ENCODE measurements at places on chromosomes 1 and 21.

DNA sequence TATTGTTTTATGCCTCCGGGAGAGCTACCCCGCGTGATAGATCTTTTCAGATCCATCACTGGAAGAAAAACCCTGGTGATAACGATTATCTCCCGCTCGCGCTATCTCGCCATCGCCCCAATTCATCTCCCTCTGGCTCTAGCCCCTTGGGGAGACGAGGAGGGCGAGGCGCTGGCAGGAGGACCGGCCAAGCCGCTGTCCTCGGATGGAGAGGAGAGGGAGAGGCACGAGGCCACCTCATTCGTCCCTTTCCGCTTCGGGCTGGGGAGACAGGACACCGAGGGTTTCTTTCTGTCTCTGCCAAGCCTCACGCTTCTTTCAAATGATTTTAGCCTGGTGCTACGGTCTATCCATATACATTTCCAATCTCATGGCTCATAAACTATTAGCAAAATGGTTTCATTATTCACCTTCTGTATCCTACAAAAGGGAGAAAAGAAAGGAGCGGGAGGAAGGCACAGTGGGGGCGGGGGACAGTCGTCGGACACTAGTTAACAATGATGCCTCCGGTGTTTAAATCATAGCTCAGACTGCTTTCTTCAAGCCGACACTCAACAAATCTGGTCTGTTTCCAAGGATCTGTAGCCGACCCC is 415.0 kb upstream of the ESRRG start:
- no peak for DNase-seq

DNA sequence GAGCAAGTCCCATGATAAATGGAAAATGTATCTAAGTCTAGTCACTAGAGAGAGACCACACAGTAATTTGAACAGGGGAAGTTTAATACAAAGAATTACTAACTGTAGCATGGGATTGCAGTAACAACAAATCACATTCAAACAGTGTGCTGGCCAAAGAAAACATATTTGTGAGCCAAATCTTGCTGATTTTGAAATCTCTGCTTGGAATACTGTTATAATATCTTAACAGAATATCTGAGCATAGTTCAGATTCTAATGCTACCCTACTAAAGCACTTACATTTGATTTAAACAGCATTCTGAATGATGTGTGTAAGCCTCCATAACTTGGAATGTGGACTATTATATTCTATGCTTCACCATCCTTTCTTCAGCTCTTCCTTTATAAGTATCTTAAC is 270.0 kb upstream of the BRINP3 start:
- no peak for DNase-seq

DNA sequence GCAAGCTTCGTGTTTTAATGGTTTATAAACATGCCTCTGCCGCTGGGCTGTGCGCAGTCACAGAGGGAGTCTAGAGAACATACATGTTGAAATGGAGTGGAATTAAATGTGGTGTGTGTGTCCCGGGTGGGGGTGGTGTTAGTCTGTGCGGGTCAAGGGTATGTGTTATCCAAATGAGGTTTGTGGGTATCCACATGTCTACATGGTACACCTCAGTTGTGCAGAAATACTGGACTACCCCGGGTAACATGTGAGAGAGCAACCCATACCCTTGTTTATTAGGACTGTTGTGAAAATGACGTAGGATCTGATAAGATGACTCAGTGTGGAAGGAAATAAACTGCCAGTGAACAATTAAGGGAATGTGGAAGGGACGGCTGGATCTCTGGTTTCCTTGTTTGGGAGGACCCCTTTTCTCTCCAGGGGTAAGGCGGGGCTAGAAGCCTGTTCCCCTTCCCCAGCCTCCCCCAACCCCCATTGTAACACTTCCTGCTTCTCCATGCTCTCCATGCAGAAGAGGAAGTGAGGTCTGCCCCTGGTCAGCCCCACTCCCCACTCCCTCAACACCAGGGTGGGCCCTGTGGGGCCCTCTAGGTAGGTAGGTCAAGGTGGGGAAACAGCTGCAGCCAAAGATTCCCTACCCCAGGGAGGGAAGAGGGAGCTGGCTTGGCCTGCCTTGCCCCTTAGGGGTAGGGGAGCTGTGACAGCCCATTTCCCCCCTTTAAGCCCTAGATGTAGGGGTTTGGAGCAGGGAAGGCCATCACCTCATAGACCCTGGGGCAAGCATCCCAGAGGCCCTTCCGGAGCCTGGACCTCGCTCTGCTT is 690 bp downstream of the EPS8L3 start:
- DNase-seq: peak; percentile 49

DNA sequence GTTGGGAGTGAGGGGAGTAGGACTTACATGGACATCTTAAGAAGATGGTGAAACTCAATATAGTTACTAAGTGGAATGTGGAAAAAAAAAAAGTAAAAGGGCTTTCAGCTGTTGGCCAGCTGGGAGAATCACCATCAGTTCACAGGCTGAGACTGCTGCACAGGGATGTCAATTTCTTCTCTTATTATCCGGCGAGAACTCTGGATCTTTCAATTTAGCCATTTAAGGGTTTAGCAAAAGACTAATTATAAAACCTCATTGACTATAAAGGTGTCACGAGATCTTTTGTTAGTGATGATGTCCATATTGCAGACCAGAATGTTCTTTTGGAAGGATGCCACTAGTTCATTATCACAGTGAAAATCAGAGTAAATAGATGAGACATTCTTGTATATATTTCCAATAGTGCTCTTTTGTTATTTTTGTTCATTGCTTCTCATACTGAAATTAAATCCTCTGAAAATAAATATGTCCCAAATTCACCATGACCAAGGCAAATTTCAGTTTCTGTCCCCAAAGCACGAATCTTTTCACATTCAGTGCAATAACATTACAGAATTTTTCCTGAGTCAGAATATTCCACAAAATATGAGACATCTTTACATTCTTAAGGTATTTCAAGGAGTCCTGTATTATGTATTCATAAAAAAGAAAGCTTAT is 266.1 kb downstream of the DNM3 start:
- no peak for DNase-seq

- no peak for DNase-seq
Observed at GRCh38 chr1:93124556-93125355, 45.7 kb downstream of the MTF2 start.

GRCh38 chr1:25572708-25573590 is 29.5 kb downstream of the LDLRAP1 start:
- DNase-seq: peak; percentile 80

- no peak for DNase-seq
Observed at GRCh38 chr1:94946886-94947285, 20.0 kb upstream of the CNN3 start.

GRCh38 chr1:45221716-45222115 is 15.3 kb upstream of the ZSWIM5 start:
- no peak for DNase-seq

DNA sequence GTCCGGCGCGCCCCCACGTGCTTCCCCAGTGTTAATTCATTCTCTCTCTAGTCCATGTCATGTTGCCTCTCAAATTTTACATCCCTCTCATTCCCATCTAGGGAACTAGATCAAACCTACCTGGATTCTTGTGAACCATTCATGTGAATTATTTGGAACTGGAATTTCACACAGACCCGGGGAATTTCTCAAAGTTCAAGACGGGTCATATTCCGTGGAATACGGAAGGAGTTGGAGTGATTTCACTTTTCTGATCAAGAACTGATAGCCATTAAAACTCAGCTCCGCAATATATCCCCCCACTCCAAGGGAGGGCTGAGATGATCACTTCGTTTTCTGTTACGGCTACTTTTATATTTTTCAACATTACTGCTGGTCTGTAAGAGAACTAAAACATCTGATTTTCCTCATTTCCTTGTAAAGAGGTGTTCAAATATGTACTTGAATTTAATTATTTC is 1.0 kb upstream of the ENO1 start:
- no peak for DNase-seq

DNA sequence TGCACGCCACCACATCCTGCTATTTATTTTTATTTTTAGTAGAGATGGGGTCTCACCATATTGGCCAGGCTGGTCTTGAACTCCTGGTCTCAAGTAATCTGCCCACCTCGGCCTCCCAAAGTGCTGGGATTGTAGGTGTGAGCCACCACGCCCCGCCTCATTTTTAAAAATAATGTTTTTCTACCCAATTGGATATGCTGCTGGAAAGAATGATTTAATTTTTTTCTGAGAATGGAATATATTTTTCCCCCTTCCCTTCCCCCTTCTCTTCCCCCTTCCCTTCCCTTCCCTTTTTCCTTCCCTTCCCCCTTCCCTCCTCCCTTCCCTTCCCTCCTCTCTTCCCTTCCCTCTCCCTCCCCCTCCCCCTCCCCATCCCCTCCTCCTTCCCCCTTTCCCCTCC is 17.7 kb upstream of the HMGN1 start:
- no peak for DNase-seq

- DNase-seq: no peak
Observed at GRCh38 chr1:85975912-85976371, 180.6 kb downstream of the COL24A1 start.

DNA sequence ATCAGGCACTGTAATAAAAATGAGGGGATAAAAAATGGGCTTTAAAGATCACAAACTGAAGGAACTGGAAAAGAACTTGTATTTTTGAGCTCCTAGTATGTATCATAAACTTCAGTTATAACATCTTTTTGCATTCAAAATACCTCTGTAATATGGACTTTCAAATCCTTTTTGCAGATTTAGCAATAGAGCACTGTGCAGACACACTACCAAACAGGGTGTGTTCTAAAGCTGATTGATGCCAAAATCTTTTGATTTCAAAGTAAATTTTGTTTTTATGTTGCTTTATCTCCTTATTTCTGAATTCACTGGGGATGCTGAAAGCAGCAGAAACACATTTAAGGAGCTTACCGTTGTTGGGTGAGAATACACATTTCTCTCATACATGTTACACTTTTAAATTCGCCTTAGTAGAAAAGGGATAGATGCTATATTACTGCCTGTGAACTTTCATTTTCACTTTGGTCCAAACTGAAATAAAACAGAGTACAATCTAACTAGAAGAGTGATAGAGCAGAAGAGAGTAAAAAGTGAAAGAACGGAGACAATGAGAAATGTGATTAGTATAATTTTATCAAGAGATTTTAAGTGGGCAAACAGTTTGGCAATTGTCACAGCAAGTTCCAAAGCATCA is 1126.6 kb downstream of the BRINP3 start:
- DNase-seq: no peak

- DNase-seq: no peak
Observed at GRCh38 chr1:229251185-229251584, 19.7 kb upstream of the RAB4A start.

DNA sequence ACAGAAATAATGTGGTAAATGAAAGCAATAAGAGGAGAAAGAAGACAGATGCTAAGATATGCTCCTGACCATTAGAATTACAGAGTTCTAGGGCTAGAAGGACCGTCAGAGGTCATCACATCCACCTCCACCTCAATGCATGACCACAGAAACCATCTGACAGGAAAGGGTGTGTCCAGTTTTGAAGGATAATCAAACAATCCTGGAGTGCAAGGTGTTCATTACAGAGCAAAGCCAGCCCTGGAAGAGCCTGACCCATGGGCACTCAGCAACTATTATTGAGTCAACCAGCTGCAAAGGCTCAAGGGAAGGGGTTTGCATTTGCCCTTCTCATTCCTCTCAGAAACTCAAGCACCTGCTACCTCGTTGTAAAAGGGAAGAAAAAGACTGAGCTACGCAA is 46.4 kb downstream of the TOR1AIP2 start:
- DNase-seq: no peak

- DNase-seq: no peak
Observed at GRCh38 chr1:162055062-162055461, 14.4 kb upstream of the NOS1AP start.

GRCh38 chr1:192506741-192507155 is 68.8 kb upstream of the RGS1 start:
- DNase-seq: peak; percentile 65

DNA sequence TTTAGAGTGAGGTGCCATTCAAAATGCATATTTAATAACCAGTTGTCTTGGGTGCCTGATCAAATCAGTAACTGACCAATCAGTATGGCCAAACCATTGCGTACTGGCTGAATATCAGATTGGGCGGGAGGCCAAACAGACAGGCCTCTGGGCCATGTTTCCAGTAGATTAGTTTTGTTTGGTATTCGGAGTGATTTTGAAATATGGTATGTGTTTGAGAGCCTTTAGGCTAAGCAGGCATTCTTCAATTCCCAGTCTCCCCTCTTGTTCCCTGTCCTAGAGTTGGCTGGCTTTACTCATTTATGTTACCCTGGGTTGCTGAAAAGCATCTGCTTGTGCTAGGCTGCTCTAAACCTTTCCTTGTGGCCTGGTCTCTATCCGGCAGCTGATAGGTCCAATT is 80.1 kb downstream of the BACH1 start:
- no peak for DNase-seq

- no peak for DNase-seq
Observed at GRCh38 chr1:36396359-36396758, 1.3 kb downstream of the LSM10 start.

GRCh38 chr21:42578761-42579415 is 65.2 kb downstream of the SLC37A1 start:
- peak; percentile 33 for DNase-seq

DNA sequence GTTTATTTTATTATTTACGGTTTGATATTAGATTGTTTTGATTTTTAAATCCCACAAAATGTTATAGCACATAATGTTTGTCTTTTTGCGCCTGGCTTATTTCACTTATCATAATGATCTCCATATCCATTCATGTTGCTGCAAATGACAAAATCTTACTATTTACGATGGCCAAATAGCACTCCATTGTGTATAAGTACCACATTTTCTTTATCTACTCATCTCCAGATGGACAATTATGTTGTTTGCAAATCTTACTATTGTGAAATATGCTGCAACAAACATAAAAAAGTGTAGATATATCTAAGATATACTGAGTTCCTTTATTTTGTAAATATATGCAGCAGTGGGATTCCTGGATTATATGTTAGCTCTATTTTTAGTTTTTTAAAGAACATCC is 1568.3 kb downstream of the AMY1C start:
- no peak for DNase-seq

GRCh38 chr1:97632075-97632474 is 288.8 kb downstream of the DPYD start:
- DNase-seq: no peak

- no peak for DNase-seq
Observed at GRCh38 chr21:22711636-22712035, 1713.4 kb downstream of the NCAM2 start.

- DNase-seq: no peak
Observed at GRCh38 chr1:62235576-62235975, 40.9 kb downstream of the L1TD1 start.

GRCh38 chr1:223443397-223443796 is 50.2 kb downstream of the CCDC185 start:
- no peak for DNase-seq

- no peak for DNase-seq
Observed at GRCh38 chr1:218350801-218351266, 5.7 kb downstream of the TGFB2 start.

- no peak for DNase-seq
Observed at GRCh38 chr21:28207436-28208173, 785.1 kb downstream of the LTN1 start.

DNA sequence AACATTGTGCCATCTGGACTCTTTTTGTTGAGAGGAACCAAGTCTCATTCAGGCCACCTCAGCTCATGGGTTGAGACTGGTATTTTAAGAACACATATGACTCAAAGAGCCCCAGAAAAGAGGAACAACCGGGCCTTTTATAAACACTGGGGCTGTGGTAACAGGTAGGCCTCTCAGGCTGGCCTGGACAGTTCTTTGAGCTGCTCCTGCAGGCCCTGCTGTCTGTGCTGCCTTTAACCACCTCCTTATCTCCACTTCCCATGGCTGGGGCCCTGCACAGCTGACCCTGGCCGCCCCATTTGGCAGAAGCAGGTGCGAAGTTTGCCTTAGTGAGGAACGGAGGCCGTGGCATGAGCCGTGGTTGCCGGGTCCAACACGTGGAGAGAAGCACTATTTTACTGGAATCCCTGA is 163.3 kb downstream of the RHOU start:
- no peak for DNase-seq

- no peak for DNase-seq
Observed at GRCh38 chr1:231731268-231731667, 104.7 kb downstream of the DISC1 start.

Data from activated effector memory CD4-positive, alpha-beta T cell treated with anti-CD3 and anti-CD28 coated beads, Interleukin-2, amount 50 U/mL, for 16 hours (primary cell).